CD14-positive monocyte (primary cell): ENCODE measurements at places on chromosomes 1 and 21.

- no peak for DNase-seq
Measured at GRCh38 chr1:201471772-201472171, 2.8 kb upstream of the PHLDA3 start.

GRCh38 chr1:59565611-59566410, 248.9 kb upstream of the HOOK1 start:
- no peak for DNase-seq

- DNase-seq, result no peak
Measured at GRCh38 chr1:201536558-201536957, 2.4 kb upstream of the NAV1 start.

GRCh38 chr1:46809071-46809470, 10.2 kb downstream of the CYP4B1 start:
- DNase-seq, result no peak

GRCh38 chr1:239816081-239816782, 275.5 kb upstream of the FMN2 start:
- DNase-seq, result peak; percentile 77

GRCh38 chr21:45539046-45539795, 3.0 kb downstream of the SLC19A1 start:
- DNase-seq, result no peak
